ENCODE measurements at places on chromosomes 1 and 21.

DNA sequence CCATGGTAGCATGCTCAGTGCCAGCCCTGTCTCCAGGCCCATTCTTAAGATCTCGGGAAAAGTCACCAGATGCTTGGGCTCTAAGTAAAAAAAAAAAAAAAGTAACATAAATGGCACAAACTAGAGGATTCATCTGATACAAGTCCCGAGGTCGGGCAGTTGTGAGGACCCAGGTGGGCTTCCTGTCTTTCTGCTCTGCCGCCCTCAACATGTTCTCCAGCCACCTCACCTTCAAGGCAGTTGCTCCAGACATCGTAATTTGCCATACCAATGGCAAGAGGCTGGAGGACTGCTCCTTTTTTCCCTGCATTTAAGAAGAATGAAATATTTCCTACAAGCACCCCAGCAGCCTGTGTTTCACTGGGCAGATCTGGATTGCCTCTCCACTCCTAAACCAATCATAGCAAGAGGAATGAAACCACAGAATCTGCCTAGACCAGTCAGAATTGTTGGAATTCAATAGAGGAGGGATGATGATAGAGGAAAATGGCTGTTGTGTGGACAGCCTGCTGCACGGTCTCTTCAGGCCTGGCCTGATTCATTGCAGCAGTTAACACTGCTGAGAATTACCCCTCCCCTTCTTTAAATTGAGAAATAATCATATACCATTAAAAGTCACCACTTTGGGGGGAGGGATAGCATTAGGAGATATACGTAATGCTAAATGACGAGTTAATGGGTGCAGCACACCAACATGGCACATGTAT is 5.4 kb downstream of the HMGN2 start:
- DNase-seq = peak; percentile 22
- H3K4me1 ChIP-seq = peaks cover 20% of the 10 kb centered on the region
- no peak overlapping the region for H3K4me3 ChIP-seq
- H3K27me3 ChIP-seq = no peaks in the 10 kb centered on the region

DNA sequence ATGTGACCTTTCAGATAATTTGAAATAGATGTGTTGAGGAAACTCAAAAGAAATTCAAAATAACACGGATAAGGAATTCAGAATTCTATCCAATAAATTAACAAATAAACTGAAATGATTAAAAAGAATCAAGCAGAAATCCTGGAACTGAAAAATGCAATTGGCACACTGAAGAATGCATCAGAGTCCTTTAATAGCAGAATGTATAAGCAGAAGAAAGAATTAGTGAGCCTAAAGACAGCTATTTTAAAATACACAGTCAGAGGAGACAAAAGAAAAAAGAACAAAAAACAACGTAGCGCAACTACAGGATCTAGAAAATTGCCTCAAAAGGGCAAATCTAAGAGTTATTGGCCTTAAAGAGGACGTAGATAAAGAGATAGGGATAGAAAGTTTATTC is 99.6 kb upstream of the SAMSN1 start:
- H3K4me1 ChIP-seq = no peaks in the 10 kb centered on the region
- no peaks in the 10 kb centered on the region for H3K27me3 ChIP-seq
- no peak overlapping the region for H3K27ac ChIP-seq
- H3K4me3 ChIP-seq = no peak overlapping the region

DNA sequence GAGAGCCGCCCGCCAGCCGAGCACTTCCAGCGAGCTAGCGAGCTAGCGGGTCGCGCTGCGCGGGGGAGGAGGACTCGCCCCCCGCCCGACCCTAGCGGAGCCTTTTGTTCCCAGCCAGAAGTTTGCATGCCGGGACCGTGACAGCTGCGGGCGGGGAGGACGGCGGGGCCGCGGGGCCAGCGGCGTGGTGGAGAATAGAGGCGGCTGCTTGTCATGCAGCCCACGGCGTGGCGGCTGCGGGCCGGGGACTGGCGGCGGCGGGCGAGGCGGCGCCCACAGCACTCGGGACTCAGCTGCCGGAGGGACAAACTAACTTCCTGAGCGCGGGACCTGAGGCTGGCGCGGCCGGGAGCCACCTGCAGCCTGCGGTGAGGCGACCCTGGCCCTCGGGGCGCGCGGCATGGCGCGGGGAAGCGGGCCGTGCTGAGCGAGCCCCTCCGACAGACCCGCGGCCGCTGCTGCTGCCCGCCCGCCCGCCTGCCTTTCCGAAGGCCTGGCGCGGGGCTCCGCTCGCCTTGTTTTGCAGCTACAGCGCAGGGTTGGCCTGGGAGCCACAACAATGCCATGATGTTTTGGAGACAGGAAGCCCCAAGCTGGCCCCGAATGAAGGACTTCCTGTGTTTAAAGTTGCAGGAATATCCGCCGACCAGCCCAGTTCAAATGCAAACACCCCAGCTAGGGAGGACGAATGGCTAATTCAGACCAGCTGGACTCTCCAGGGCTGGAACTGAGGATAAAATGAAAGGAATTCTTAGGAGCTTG is 82.2 kb upstream of the BMP8A start:
- DNase-seq = peak; percentile 77
- peak overlapping the region; percentile 74 for H3K27ac ChIP-seq
- H3K27me3 ChIP-seq = no peaks in the 10 kb centered on the region
- no peaks in the 10 kb centered on the region for H3K36me3 ChIP-seq

- H3K36me3 ChIP-seq = no peaks in the 10 kb centered on the region
- DNase-seq = no peak
- no peak overlapping the region for H3K27ac ChIP-seq
- peaks cover 7% of the 10 kb centered on the region for H3K4me1 ChIP-seq
- no peaks in the 10 kb centered on the region for H3K27me3 ChIP-seq
Observed at GRCh38 chr1:226641671-226642231, 93.2 kb downstream of the STUM start.

- no peak overlapping the region for H3K27ac ChIP-seq
- no peaks in the 10 kb centered on the region for H3K36me3 ChIP-seq
- H3K4me3 ChIP-seq = no peak overlapping the region
- H3K27me3 ChIP-seq = peaks cover 20% of the 10 kb centered on the region
- DNase-seq = no peak
- H3K4me1 ChIP-seq = no peaks in the 10 kb centered on the region
Observed at GRCh38 chr21:42548687-42549406, 35.2 kb downstream of the SLC37A1 start.

GRCh38 chr21:42636520-42637266 is 16.7 kb upstream of the PDE9A start:
- H3K4me3 ChIP-seq = no peak overlapping the region
- H3K27ac ChIP-seq = peak overlapping the region; percentile 44
- DNase-seq = peak; percentile 89

DNA sequence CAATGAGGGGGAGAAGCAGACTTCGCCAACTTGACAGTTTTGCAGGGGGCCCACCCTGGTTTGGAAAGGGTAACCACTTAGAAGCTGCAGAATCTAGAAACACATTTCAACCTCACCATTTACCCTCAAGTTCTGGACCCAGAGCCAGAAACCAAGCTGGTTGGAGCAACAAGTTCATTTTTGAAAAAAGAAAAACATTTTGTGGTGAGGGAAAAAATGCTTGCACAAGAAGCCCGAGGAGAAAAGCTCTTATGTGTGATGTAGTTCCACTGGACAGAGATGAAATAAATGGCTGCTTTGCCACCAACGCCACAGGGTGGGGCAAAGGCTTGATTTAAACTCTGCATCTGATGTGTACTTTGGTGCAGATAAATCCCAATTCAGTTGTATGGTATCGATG is 10.6 kb upstream of the NGF start:
- no peaks in the 10 kb centered on the region for H3K36me3 ChIP-seq
- no peaks in the 10 kb centered on the region for H3K27me3 ChIP-seq

GRCh38 chr1:22052115-22053016 is at the start of gene CDC42:
Gene CDC42, plus strand, starts transcription at chr1:22052709. Its CDS starts 25,770 bp downstream, at chr1:22078479.
- DNase-seq = peak; percentile 98
- H3K27me3 ChIP-seq = no peaks in the 10 kb centered on the region
- H3K4me3 ChIP-seq = peak within 1 kb of the TSS; percentile 91
- no peaks in the 10 kb centered on the region for H3K36me3 ChIP-seq
- peaks cover 28% of the 10 kb centered on the region for H3K4me1 ChIP-seq

DNA sequence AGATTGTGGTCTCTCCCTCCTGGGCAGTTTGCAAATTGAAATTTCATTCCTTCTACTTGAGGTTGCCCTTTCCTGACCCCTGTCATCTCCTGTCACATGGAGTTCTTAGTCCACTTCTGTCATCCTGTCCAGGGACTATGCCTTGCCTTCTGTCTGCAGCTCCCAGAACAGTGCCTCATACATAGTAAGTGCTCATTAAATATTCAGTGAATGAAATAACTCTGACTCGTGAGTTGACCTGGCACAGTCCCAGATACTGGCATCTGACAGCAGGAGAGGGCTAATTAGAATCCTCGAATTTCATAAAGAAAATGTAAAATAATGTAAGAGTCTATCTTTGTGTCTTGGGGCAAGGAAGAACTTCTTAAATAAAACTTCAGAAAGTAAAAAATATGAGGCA is 50.8 kb downstream of the CNIH3 start:
- no peak overlapping the region for H3K27ac ChIP-seq
- no peaks in the 10 kb centered on the region for H3K27me3 ChIP-seq
- no peaks in the 10 kb centered on the region for H3K4me1 ChIP-seq

DNA sequence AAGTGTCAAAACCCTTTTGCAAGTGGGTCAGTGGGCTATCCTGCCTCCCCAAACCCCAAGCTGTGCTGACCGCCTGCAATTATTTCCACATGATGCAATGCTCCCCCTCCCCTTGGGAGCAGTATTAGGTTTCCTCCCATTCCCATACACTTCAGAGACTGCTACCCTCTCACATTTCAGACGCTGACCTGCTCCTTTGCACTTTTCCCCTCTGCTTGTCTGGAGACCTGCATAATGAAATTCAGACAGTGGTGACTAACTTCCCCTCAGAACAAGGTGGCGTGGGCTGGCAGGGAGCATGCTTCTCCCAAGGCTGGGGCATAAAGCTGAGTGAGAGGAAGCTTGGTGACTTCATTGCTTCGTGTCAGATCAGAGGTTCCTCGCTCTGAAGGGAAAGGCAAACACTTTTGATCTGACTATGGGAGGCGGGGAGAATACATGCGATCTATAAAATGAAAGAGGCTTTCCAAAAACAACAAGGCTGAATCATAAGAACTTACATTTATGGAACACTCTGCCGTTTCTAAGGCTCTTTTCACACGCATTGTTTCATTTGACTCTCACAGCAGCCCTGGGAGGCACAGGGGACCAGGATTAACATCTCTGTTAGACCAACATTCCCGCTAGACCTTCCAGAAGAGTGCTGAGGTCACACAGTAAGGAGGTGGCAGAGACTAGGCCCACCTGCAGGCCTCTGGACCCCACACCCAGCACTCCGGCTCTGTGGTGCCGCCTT is 27.5 kb upstream of the ROR1 start:
- H3K36me3 ChIP-seq = no peaks in the 10 kb centered on the region
- H3K4me1 ChIP-seq = no peaks in the 10 kb centered on the region
- no peak overlapping the region for H3K27ac ChIP-seq

GRCh38 chr1:84756001-84756400 is 65.7 kb upstream of the SSX2IP start:
- H3K4me1 ChIP-seq = peaks cover 8% of the 10 kb centered on the region
- no peaks in the 10 kb centered on the region for H3K27me3 ChIP-seq
- no peak for DNase-seq
- no peaks in the 10 kb centered on the region for H3K36me3 ChIP-seq
- H3K27ac ChIP-seq = no peak overlapping the region

DNA sequence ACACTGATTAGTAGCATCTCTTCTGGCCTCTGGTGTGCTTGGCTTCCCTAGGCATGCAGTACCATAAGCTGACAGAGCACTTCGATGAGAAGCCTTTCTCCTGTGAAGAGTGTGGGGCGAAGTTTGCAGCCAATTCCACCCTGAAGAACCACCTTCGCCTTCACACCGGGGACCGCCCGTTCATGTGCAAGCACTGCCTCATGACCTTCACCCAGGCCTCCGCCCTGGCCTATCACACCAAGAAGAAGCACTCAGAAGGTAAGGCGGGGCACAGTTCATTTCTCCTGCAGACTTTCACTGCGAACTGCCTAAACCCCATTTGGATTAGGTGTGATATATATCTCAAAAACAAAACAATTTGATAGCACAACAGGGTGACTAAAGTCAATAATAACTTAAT is 50.4 kb upstream of the EPHA8 start:
- no peak for DNase-seq
- H3K36me3 ChIP-seq = peaks cover 12% of the 10 kb centered on the region
- H3K27me3 ChIP-seq = no peaks in the 10 kb centered on the region
- H3K4me3 ChIP-seq = no peak overlapping the region

DNA sequence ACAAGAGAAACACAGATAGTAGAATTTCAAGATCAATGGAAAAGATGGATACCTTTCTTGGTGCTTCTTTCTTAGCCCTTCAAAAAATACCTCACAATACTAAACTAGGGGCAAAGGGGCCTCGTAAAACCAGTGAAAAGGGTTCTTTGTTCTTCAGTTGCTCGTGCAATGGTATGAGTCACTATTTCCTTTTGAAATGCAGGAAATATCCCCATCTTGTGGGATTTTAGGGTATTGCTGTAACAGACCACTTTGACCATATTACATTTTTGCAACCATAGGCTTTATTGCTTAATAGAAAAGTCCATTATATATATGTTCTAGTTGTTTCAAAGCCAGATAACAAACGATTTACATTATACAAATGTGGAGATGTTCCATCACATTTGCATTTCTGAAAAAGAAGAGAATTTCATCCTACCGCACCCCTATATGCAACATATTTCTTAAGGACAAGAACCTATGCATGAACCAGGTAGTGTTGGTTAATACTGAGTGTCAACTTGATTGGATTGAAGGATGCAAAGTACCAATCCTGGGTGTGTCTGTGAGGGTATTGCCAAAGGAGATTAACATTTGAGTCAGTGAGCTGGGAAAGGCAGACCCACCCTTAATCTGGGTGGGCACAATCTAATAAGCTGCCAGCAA is 88.6 kb upstream of the PKN2 start:
- H3K4me1 ChIP-seq = no peaks in the 10 kb centered on the region
- DNase-seq = peak; percentile 65
- H3K27me3 ChIP-seq = no peaks in the 10 kb centered on the region
- H3K4me3 ChIP-seq = no peak overlapping the region
- no peaks in the 10 kb centered on the region for H3K36me3 ChIP-seq
- no peak overlapping the region for H3K27ac ChIP-seq

- H3K36me3 ChIP-seq = no peaks in the 10 kb centered on the region
- no peaks in the 10 kb centered on the region for H3K27me3 ChIP-seq
Observed at GRCh38 chr1:31552489-31552888, 23.8 kb upstream of the TINAGL1 start.

- H3K27me3 ChIP-seq = no peaks in the 10 kb centered on the region
- H3K4me1 ChIP-seq = peaks cover 8% of the 10 kb centered on the region
- no peak overlapping the region for H3K27ac ChIP-seq
- no peak overlapping the region for H3K4me3 ChIP-seq
- DNase-seq = no peak
Observed at GRCh38 chr1:15173863-15174614, 20.5 kb downstream of the TMEM51 start.

GRCh38 chr1:221939607-221940006 is 197.7 kb upstream of the DUSP10 start:
- no peak for DNase-seq
- no peak overlapping the region for H3K27ac ChIP-seq
- no peaks in the 10 kb centered on the region for H3K27me3 ChIP-seq
- H3K4me3 ChIP-seq = no peak overlapping the region
- no peaks in the 10 kb centered on the region for H3K4me1 ChIP-seq

- H3K27me3 ChIP-seq = no peaks in the 10 kb centered on the region
- H3K4me1 ChIP-seq = peaks cover 19% of the 10 kb centered on the region
- no peaks in the 10 kb centered on the region for H3K36me3 ChIP-seq
- no peak overlapping the region for H3K4me3 ChIP-seq
- peak; percentile 11 for DNase-seq
- H3K27ac ChIP-seq = no peak overlapping the region
Observed at GRCh38 chr1:63917571-63918417, 144.0 kb downstream of the ROR1 start.

All from GM23248 (cell line).